ENCODE measurements at places on chromosomes 7 and 10. TPM values are rescaled to one million over a fixed set of nuclear protein-coding genes. Genes with fewer than 3 reads are reported as not detected.

Gene NUTM2B
- 0.68 TPM for total RNA-seq

Gene EVX1
- not detected for total RNA-seq

Gene RBM20
- not detected for total RNA-seq

Gene GBX1
- total RNA-seq = not detected

Gene PON1
- not detected for total RNA-seq

Gene DBF4
- 35.3 TPM for total RNA-seq

Gene AQP1
- not detected for total RNA-seq

Gene DMBT1
- 0.07 TPM for total RNA-seq

Gene DLG5
- 66.7 TPM for total RNA-seq

Gene OPN1SW
- total RNA-seq = not detected

Gene EGFR
- 161 TPM for total RNA-seq
